D721Med (cell line): ENCODE measurements at places on chromosomes 3 and 15.

GRCh38 chr3:145055375-145056076 lies 1083.9 kb downstream of the DIPK2A start:
- no peak for DNase-seq

- DNase-seq, result no peak
Observed at GRCh38 chr3:188446766-188447165, 292.8 kb downstream of the LPP start.

GRCh38 chr3:162224746-162225145 lies 728.1 kb downstream of the OTOL1 start:
- no peak for DNase-seq

GRCh38 chr3:105996781-105997180 lies 128.0 kb upstream of the CBLB start:
- DNase-seq, result no peak

GRCh38 chr3:148246291-148246923 lies 451.3 kb upstream of the AGTR1 start:
- no peak for DNase-seq

- no peak for DNase-seq
Observed at GRCh38 chr3:16379838-16380237, 114.8 kb downstream of the OXNAD1 start.

GRCh38 chr3:73604451-73604850 lies 20.3 kb downstream of the PDZRN3 start:
- DNase-seq, result no peak

DNA sequence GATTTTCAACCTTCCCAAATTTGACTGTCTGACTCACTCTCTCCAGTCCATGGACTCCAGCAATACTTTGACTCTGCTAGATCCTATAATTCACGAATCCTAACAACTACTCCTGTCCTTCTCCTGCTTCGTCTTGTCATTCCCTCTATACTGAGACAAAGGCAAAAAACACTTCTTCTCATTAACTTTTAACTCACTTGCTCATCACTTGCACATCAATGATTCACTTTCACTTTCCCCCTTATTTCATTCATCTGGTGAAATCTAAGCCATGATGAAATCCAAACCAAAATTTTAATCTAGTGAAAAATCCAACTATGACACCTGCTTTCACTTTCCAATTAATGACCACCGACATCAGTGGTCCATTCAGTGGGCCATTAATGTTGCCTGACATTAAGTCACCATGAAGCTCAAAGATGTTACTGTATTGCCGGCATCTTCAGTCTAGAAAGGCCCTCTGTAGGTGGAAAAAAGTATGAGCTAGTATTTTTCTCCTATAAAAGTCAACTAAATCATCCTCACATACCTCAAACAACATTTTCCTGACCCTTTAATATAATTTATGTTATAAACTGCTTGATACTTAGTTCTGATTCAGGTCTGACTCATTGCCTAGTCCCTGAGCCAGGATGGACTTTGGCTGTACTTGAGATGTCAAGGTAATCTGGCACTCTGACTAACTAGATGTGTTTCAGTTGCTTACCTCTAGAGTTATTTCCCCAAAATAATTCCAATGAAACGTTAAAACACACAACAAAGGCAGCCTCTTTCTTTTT lies 158.6 kb downstream of the CNTN6 start:
- no peak for DNase-seq

DNA sequence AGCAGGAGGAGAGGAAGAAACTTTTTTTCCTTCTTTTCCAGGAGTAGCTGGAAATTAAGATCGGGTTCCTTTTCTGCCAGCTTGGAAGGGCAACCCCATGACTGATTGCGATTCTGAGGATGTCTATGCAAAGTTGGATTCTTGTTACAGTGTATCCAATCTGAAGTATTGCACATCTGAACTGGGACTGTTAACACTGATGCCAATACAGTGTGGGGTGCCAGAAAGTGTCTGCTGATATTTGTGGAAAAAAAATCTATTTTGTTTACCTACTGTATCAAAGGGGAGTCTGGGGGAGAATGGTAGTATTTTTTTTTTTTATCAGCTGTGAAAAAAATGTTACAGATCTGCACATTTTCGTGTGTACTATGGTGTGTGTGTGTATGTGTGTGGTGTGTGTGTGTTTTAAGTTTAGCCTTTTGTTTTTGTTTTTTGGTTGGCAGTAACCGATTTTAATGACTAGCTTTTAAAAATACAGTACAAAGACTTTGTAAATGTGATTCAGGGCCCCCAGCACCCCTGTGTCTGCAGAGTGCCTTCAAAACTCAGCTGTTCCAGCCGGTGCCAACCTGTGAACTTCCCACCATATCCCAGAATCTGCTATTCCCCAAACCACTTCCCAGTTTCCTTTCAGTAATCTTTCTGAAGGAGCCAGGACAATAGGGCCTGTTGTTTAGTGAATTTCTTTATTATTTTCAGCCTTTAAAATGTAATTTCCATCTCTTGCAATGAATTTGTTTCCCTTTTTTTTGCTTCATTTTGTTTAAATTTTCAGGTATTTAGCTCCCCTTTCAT lies 1.9 kb downstream of the RAP2B start:
- no peak for DNase-seq

DNA sequence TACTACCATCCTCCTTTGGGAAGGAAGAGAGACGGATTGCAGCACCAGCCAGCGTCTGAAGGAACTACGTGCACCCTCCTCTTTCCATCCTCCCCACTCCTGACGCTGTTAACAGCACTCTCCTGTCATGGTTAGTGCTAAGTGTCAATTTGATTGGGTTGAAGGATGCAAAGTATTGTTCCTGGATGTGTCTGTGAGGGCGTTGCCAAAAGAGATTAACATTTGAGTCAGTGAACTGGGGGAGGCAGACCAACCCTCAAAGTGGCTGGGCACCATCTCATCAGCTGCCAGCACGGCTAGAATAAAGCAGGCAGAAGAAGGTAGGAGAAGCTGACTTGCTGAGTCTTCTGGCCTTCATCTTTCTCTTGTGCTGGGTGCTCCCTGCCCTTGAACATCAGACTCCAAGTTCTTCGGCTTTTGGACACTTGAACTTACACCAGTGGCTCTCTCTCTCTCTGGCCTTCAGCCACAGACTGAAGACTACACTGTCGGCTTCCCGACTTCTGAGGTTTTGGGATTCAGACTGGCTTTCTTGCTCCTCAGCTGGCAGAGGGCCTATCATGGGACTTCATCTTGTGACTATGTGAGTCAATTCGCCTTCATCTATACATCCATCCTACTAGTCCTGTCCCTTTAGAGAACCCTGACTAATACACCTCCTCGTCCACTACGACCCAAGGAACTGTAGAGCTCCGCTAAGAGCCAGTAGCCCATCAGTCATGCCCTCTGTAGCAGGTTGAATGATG lies 128.2 kb upstream of the HES1 start:
- DNase-seq, result no peak

GRCh38 chr15:73082812-73083211 lies 30.5 kb downstream of the NEO1 start:
- no peak for DNase-seq

DNA sequence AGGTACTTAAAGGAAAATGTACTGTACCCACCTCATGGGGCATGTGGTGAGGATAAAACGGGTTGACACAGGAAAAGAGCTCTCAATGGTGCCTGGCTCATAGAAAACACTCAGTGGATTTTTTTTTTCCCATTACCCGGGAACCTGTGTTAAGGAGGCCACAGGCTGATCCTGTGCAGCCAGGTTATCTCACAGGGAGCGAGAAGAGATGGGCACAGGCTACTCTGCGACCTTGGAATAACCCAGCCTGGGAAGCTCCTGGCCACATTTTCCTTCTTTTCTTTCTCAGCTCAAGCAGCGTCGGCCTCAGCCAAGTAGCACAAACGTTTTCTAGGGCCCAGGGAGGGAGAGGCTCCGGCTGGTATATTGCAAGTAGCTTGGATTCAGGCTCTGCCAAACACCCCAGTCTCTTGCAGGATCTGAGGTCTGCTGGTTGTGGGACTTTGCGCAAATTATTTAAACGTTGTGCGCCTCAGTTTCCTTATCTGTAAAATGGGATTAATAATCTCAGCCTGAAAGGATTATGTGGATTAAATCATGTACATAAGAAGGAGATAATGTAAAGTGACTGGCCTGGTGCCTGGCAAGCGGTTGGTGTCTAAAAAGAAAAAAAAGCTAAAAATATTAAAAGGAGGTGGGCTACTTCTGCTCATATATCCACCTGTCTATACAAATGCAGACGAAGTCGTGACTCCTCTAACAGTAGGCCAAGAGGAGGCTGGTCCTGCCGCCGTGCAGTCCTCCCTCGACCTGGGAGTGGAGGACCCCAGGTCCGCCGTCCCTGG lies 2.2 kb downstream of the FURIN start:
- no peak for DNase-seq

GRCh38 chr3:143001034-143001368 lies 369 bp upstream of the U2SURP start:
- no peak for DNase-seq

- DNase-seq, result no peak
Observed at GRCh38 chr3:135007607-135008006, 212.5 kb downstream of the EPHB1 start.

DNA sequence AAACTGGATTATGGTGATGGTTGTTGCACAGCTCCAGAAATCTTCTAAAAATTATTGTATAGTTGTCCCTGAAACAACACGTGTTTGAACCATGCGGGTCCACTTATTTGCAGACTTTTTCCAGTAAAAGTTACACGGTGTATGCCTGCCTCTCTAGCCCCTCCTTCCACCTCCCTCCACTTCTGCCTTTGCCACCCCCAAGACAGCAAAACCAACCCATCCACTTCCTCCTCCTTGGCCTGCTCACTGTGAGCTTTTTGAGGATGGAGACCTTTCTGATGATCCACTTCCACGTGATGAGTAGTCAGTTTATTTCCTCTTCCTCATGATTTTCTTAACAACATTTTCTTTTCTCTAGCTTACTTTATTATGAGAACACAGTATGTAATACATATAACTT lies 5.4 kb downstream of the CYFIP1 start:
- no peak for DNase-seq

- no peak for DNase-seq
Observed at GRCh38 chr3:101791778-101792177, 12.8 kb downstream of the NXPE3 start.

DNA sequence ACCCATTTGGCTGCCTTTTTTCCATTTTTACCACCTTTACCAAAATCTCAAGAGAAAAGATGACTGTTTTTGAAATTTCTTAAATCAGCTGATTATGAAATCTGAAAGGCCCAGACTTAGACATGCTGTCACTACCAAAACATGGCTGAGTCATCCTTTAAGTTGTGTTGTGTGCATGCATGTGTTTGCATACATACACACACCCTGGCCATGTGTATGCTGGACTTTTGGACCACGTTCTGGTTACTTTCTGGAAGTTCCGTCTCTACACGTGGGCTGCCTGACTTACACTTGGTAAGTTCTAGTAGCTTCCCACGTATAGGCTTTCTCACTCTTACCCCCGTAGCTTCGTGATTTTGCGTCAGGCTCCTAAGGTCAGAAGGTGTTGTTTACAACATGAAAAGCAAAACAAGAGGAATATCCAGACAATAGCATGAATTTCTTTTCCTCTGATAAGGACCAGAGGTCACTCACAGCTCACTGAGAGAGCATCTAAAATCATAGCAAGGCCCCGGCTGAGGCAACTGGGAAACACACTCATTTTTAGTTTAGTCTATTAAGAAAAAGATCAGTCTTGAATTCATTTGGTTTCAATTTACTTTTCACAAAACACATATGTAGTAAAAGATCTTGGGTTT lies 62.4 kb downstream of the COL8A1 start:
- no peak for DNase-seq

DNA sequence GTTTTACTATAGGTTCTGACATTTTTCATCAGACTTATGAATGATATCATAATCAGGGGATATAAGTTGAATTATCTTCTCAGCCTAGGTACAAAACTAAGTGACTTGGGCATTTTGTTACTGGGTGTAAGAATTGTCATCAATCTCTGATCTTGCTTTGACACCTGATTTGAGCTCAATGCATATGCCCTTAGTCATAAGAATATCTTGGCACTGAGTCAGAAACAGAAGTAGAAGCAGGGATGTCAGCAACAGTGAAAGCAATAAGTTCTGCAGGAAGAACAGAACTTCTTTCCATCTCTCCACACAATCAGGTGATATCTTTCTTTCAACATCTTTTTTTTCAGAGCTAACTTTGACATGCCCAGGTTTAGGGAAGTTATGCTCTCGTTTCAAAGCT lies 14.6 kb downstream of the SLITRK3 start:
- DNase-seq, result no peak

- no peak for DNase-seq
Observed at GRCh38 chr15:38028869-38029268, 94.4 kb downstream of the TMCO5A start.

- no peak for DNase-seq
Observed at GRCh38 chr15:31830591-31830990, 199.7 kb upstream of the CHRNA7 start.

GRCh38 chr3:138916824-138917223 lies 30.1 kb downstream of the FOXL2 start:
- DNase-seq, result no peak

DNA sequence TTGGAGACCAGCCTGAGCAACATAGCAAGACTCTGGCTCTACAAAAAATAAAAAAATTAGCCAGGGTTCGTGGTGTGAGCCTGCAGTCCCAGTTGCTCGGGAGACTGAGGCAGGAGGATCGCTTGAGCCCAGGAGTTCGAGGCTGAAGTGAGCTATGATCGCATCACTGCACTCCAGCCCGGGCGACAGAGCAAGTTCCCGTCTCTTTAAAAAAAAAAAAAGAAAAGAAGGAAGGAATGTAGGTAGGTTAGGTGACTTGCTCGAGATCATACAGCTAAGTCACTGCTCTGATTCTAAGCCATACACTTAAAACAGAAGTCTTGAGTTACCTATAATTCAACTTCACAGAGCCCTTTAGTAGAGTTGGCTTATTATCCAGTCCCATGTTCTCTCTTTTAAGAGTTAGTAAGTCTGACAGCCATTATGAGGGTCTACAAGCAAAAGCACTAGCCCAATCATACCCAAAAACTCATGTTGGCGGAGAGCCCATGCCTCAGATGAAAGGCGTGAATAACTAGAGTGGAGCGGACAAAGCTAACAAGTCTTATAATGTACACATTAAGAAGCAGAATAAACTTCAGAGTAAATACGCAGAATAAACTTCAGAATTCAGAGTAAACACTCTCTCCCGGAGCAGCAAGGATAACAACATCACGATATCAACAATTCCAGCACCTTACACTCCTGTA lies 768 bp downstream of the AAGAB start:
- no peak for DNase-seq

GRCh38 chr3:196458063-196458462 lies 25.8 kb upstream of the UBXN7 start:
- no peak for DNase-seq

DNA sequence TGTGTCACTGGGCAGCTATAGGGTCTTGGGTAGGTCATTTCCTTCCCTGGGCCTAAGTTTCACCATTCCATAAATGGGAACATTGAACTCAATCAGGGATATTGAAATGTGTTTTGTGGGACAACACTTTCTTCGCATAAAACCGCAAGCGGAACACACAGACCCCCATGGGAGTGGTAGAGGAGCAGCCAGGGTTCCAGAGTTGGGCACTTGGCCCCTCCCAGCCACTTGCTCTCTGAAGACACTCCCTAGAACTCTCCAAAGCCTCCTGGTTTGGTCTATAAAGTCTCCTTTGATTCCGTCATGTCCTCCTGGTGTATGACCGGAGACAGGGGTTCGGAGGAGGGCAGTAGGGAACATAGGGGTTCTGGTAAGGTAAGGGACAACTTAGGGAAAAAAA lies 271.7 kb downstream of the UACA start:
- no peak for DNase-seq

- no peak for DNase-seq
Observed at GRCh38 chr3:146585156-146585555, 20.0 kb downstream of the PLSCR5 start.

- no peak for DNase-seq
Observed at GRCh38 chr3:126548556-126549466, 9.9 kb downstream of the C3orf22 start.

GRCh38 chr3:30872879-30873278 lies 21.6 kb downstream of the GADL1 start:
- no peak for DNase-seq
